ENCODE measurements at places on chromosomes 2 and 18.

GRCh38 chr2:60213865-60214625 is 339.4 kb downstream of the BCL11A start:
- DNase-seq, result no peak

DNA sequence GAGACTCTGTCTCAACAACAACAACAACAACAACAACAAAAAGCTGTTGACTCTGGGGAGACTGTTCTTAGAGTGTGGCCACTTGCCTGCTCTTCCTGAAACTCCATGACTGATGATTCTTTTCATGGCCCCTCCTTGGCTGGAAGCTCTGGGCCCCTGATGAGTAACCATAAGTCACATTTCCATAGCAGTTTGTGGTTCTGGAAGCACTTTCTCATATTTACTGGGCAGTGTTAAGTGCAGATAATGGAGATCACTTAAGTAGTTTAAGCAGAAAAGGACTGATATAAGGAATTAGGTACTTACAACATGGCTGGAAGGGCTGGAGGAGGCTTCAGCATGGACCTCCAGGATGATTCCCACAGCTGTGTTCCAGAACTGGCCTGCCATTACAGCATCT is 147.3 kb upstream of the DLX2 start:
- DNase-seq, result no peak

DNA sequence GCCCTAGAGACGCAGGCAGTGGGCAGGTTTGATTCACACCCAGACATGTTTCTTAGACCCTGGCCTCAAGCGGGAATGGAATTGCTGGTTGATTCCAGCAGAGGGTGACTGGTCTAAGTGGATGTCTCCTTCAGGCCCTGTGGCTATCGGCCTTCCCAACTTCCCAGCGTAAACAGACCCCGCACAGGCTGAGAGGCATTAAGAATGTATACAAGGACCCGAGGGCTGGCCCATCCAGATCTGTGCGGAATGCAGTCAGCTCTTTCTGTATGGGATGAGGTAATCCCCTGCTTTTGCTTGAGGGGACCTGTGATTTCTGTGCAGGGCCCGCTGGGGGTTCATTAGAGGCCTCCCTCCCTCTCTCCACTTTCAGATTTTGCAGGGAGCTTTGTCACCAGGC is 6.5 kb downstream of the ACKR3 start:
- no peak for DNase-seq

DNA sequence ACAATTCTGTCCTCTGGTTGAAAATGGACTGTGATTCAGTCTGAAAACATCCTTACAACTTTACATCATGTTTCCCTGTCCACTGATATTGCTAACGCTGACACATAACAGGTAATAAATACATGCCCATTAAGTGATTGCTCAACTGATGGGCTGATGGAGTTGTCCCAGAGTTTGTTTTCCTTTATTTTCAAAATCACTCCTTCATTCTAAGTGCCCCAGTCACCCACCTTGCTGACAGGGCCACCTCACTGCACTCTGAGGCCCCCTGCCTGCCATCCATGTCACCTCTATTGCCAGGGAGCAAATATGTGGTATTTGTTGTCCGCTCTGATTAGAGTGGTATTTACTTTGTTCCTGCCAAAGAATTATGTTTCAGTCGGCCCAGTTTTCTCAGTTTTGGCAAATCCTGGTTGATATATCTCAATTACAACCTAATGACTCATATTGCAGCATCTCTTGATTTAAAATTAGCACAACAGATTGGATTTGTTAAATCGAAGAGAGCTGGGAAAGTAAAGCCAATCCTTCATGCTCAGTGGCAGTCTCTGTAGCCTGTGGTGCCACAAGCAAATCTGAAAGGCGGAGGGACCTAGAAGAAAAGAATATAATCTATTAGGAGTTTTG is 105.1 kb downstream of the RDH14 start:
- DNase-seq, result no peak
